ENCODE measurements at places on chromosomes 2 and 18. TPM values are rescaled to one million over a fixed set of nuclear protein-coding genes. Genes with fewer than 3 reads are reported as not detected.
A peak's percentile ranks its signal among the peaks of the same experiment; 100 is the strongest.

MARS2 gene
- 7.8 TPM for total RNA-seq

UPP2 gene
- total RNA-seq, result 0.52 TPM

THSD7B gene
- total RNA-seq, result 4.5 TPM

NCKAP1 gene
- total RNA-seq, result 216 TPM

HOXD8 gene
- total RNA-seq, result 1.3 TPM

ACMSD gene
- total RNA-seq, result 6.5 TPM

ANO7 gene
- 1.00 TPM for total RNA-seq

DNA sequence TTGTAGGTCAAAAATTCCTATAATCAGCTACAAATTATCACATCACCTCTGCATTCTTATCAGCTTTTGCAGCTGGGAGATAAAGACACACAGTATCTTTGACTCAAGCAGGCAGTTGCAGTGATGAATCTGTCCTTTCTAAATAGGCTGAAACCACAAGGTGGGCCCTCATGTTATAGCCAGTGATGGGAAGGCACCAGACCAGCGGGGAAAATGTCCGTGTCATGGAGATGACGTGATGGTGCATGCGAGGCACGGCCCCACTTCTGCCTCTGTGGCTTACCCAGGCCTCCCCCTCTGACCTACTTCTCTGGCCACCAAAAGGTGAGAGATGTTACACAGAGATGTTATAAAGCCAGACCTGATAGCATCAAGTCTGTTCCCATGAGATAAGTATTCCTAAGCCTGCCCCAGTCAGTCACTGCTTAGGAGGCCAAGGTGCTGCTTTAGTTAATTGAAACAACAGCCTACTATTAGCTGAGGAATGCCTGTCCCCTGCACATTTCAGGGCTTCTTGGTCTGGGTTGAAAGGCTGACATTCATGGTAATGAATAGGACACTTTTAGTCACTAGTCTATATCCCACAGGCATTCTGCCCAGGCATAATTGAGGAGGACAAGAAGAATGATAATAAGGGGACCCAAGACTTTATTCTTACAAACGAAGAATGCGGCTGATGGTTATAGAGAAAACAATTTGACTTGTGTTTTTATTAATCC lies 327.9 kb downstream of the LPIN1 start:
- no peak overlapping the region for H3K27ac ChIP-seq
- no peaks in the 10 kb centered on the region for H3K27me3 ChIP-seq
- peaks cover 4% of the 10 kb centered on the region for H3K4me1 ChIP-seq

GRCh38 chr2:134323777-134324176 lies 69.9 kb downstream of the MGAT5 start:
- no peaks in the 10 kb centered on the region for H3K4me1 ChIP-seq
- no peak for DNase-seq
- H3K4me3 ChIP-seq, result no peak overlapping the region
- H3K27ac ChIP-seq, result no peak overlapping the region

DNA sequence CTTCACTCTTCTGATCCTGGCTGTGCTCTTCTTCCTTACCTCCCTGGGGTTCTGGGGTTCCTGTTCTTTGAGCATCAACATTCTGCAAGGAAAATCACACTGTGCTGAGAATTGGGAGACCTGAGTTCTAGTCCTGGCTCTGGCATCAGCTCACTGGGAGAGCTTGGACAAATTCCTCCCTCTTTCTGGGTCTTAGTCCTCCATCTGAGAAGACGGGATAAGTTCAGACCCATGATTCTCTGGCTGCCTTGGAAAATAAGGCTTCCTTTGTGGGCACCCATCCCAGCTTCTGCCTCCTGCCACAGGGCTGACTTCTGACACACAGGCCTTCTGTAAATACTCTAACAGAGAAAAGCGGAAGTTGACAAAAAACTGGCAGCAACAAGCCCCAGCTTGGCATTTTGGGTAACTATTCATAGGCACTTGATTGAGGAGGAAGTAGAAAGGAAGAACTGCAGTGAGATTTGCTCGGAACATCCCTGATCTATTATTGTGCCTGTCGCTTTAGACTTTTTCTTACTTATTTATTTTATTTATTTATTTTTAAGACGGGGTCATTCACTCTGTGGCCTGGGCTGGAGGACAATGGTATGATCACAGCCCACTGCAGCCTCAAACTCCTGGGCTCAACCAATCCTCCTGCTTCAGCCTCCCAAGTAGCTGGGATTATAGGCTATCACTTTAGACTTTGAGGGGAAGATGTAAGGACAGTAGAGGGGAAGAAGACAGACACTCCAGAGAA lies 7.9 kb downstream of the PCBP1 start:
- DNase-seq, result no peak
- H3K27ac ChIP-seq, result no peak overlapping the region
- no peak overlapping the region for H3K4me3 ChIP-seq
- peaks cover under 1% of the 10 kb centered on the region for H3K4me1 ChIP-seq
- no peaks in the 10 kb centered on the region for H3K36me3 ChIP-seq

DNA sequence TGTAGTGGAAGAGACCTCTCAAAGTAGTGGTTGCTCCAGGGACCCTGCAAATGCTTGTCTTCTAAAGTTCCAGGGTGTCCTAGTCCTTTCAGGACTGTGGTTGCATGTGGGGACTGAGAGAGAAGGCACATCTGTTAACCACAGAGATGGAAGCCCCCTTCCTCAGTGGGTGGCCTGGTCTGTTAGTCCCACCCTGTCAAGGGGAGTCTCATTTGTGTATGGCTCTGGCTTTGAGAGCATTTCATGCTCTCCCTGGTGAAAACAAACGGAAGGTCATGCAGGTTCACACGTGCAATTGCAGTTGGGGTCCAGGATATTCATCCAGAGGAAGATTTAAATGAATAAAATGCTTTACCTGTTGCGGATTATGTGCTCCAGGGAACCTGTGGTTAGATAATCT lies 219.6 kb downstream of the PRKCE start:
- no peaks in the 10 kb centered on the region for H3K36me3 ChIP-seq
- no peak overlapping the region for H3K27ac ChIP-seq
- no peak for DNase-seq
- H3K4me3 ChIP-seq, result no peak overlapping the region
- no peaks in the 10 kb centered on the region for H3K27me3 ChIP-seq

- peak overlapping the region; percentile 84 for H3K27ac ChIP-seq
- H3K4me3 ChIP-seq, result no peak overlapping the region
- no peaks in the 10 kb centered on the region for H3K36me3 ChIP-seq
- peak; percentile 60 for DNase-seq
- H3K27me3 ChIP-seq, result no peaks in the 10 kb centered on the region
These were observed 155.2 kb downstream of the TWIST2 start for GRCh38 chr2:239002954-239003623.

- DNase-seq, result no peak
- H3K27ac ChIP-seq, result no peak overlapping the region
- H3K36me3 ChIP-seq, result no peaks in the 10 kb centered on the region
- H3K27me3 ChIP-seq, result no peaks in the 10 kb centered on the region
These were observed 1.4 kb upstream of the MTHFD2 start for GRCh38 chr2:74197049-74197448.

DNA sequence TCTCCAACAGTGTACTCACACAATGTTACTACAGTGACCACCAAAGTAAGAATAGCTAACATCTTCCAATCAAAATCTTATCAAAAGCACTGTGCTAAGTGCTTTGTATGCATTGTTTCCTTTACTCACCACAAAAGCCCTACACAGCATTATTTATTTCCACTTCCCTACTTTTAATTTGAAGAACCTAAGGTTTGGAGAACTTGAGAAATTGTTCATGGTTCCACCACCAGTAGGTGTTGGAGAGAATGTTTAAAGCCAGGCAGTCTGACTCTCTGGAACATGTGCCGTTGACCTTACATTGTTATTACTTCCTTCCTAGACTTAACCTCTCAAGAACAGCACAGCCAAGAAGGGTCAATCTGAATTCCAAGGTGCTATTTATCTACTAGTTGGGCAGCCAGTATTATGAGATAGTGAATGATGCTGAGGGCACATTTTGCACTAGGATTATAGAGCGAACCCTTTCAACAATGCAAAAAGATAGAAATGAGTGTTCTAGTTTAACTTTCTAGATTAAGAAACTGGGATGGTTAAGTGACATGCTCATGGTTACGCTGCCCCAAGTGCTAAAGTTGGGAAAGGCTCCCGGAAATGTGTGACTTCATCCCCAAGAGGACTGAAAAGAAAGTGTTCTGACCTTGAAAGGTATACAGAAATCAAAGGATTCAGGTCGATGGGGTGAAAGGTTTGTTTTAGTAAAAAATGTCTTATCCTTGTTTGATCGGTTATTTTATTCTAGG lies 55.2 kb upstream of the FAM136A start:
- no peak for DNase-seq
- no peak overlapping the region for H3K27ac ChIP-seq
- no peak overlapping the region for H3K4me3 ChIP-seq
- H3K36me3 ChIP-seq, result no peaks in the 10 kb centered on the region

GRCh38 chr18:69215161-69215560 lies 185.5 kb upstream of the DOK6 start:
- no peak overlapping the region for H3K4me3 ChIP-seq
- DNase-seq, result no peak
- H3K27me3 ChIP-seq, result no peaks in the 10 kb centered on the region
- no peaks in the 10 kb centered on the region for H3K4me1 ChIP-seq

- peaks cover 30% of the 10 kb centered on the region for H3K4me1 ChIP-seq
- H3K4me3 ChIP-seq, result no peak overlapping the region
- H3K27ac ChIP-seq, result no peak overlapping the region
- DNase-seq, result peak; percentile 67
These were observed 41.6 kb downstream of the PKDCC start for GRCh38 chr2:42089340-42089925.

- no peaks in the 10 kb centered on the region for H3K4me1 ChIP-seq
- DNase-seq, result no peak
- H3K27me3 ChIP-seq, result peaks cover 41% of the 10 kb centered on the region
- no peak overlapping the region for H3K27ac ChIP-seq
These were observed 16.7 kb upstream of the CELF4 start for GRCh38 chr18:37582261-37582660.

DNA sequence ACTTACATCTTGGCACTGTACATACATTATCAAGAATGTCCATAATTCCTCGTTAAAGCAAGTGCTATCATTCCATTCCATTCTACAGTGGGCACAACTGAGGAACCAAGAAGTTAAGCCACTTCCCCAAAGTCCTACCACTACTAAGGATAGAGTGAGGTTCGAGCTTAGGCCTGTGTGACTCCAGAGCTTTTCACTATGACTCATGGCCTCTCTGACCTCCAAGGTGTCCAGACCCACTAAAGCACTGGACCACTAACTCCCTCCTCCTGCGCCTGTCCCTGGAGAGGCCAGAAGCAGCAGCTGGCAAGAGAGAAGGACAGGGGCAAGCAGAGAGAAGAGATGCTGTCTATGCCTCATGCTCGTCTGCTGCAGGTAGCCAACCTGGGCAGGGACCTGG lies 117.0 kb downstream of the ZBTB7C start:
- H3K36me3 ChIP-seq, result no peaks in the 10 kb centered on the region
- no peaks in the 10 kb centered on the region for H3K27me3 ChIP-seq
- H3K27ac ChIP-seq, result no peak overlapping the region
- H3K4me3 ChIP-seq, result no peak overlapping the region

GRCh38 chr2:68404164-68404563 lies 39.1 kb downstream of the PLEK start:
- no peaks in the 10 kb centered on the region for H3K36me3 ChIP-seq
- H3K27me3 ChIP-seq, result no peaks in the 10 kb centered on the region
- no peak overlapping the region for H3K4me3 ChIP-seq
- no peak overlapping the region for H3K27ac ChIP-seq
- H3K4me1 ChIP-seq, result peaks cover 7% of the 10 kb centered on the region

- H3K36me3 ChIP-seq, result peaks cover 5% of the 10 kb centered on the region
- peak; percentile 18 for DNase-seq
- H3K27ac ChIP-seq, result no peak overlapping the region
- no peaks in the 10 kb centered on the region for H3K27me3 ChIP-seq
- H3K4me3 ChIP-seq, result no peak overlapping the region
These were observed 58.1 kb upstream of the SDC1 start for GRCh38 chr2:20282916-20283592.

DNA sequence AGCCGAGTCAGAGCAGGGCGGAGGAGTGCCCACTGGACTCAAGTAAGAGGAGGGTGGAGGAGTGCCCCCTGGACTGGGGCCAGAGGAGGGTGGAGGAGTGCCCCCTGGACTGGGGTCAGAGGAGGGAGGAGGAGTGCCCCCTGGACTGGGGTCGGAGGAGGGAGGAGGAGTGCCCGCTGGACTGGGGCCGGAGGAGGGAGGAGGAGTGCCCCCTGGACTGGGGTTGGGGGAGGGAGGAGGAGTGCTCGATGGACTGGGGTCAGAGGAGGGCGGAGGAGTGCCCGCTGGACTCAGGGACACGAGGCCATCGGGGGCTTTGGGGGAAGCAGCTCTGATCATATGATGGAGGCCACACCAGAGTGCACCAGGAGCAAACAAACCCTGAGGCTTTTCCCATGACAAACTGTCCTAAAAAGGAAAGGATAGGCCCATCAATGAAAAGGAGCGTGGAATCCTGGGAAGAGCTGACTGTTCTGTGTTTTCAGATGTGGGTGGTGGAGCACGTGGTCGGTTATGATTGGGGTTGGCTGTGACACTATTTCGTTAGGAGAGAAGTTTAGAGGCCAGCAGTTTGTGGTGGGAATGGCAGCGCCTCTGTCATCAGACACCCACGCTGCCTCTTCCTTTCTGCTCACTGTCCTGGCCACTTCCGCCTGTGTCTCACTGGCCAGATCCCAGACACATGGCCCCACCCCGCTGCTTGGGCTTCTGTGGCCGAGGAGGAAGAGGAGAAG lies 24.5 kb upstream of the HPCAL1 start:
- H3K27ac ChIP-seq, result no peak overlapping the region
- no peak for DNase-seq
- no peak overlapping the region for H3K4me3 ChIP-seq

DNA sequence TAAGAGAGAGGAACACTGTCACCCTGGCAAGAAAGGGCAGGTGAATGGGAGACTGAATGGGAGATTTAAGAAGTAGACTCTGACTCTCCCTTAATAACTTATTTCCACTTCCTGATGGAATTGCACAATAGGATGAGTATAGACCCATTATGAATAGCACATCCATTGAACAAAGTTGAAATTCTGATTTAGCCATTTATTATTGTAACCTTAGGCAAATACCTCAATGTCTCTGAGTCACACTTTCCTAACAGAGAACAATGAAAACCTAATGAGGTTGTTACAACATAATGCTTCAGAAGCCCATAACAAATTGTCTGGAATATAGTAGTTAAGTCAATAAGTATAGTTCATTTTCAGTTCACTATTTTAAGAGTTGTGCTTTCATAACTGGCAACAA lies 78.9 kb downstream of the NRXN1 start:
- DNase-seq, result no peak
- no peak overlapping the region for H3K4me3 ChIP-seq
- no peaks in the 10 kb centered on the region for H3K4me1 ChIP-seq

- H3K27me3 ChIP-seq, result no peaks in the 10 kb centered on the region
- no peak for DNase-seq
- peaks cover 7% of the 10 kb centered on the region for H3K4me1 ChIP-seq
- H3K4me3 ChIP-seq, result no peak overlapping the region
These were observed 125.5 kb downstream of the ATAD2B start for GRCh38 chr2:23801396-23801795.
